ENCODE measurements at places on chromosomes 16 and 17.

DNA sequence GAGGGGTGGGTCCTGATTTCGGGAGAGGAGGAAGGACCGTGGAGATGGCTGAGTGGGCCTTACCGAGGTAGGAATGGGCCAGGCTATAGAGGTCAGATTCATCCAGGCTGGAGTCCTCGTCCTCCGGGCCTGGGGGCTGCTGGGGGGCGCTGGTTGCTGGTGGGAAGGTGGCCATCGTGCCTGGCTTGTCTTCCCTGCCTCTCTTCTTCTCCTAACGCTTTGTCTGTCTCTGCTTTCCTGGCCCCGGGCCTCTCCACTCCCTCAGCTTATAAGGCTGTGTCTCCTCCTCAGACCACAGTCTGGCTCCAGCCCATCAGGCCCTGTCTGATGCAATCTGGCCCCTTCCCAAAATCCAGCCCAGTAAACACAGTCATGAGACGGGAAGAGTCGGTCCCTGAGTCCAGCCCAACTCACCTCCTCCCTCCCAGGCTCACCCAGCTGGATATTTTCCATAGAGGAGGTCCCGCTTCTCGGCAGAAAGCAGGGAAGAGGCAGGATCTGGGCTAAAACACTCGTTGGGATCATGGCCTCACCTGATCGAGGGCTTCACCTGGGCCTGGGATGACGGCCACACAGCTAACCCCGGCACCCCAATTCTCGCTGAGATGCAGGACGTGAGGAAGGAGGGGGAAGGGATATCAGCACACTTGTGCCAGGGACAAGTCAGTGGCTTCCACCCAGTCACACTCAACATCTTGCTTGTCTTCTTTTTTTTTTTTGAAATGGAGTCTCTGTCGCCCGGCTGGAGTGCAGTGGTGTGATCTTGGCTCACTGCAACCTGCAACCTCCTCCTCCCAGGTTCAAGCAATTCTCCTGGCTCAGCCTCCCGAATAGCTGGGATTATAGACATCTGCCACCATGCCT, at the start of gene NUPR1:
NUPR1 (minus strand) TSS at position 242 of the 864 bp plus-strand sequence; CDS start at position 175, 67 bp downstream.
- no peak for DNase-seq

DNA sequence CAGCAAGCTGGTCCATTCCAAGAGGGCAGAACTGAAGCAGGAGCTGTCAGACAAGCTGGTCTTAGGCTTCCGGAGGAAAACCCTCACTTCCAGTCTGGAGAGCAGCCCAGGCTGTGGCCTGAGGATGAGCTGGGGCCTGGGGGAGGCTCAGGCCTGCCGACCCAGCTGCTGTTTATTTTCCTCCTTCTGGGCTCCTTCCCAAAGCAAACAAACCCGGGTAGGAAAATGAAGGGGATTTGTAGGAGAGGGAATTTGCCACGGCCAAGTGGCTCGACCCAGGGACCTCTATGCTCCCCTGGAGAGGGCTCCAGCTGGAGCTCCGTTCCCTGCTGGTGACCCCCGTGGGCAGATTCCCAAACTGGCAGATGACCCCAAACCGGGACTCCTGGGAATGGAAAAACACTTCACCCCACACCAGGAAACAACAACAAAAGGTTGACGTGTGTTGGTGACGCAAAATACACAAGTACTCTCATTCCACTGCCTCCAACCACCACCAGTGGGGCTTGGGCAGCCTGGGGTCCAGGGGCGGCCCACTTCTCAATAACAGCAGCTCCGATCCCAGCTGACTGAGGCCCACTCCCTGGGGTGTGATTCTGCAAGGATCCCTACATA, 8.8 kb downstream of the JUP start:
- no peak for DNase-seq

DNA sequence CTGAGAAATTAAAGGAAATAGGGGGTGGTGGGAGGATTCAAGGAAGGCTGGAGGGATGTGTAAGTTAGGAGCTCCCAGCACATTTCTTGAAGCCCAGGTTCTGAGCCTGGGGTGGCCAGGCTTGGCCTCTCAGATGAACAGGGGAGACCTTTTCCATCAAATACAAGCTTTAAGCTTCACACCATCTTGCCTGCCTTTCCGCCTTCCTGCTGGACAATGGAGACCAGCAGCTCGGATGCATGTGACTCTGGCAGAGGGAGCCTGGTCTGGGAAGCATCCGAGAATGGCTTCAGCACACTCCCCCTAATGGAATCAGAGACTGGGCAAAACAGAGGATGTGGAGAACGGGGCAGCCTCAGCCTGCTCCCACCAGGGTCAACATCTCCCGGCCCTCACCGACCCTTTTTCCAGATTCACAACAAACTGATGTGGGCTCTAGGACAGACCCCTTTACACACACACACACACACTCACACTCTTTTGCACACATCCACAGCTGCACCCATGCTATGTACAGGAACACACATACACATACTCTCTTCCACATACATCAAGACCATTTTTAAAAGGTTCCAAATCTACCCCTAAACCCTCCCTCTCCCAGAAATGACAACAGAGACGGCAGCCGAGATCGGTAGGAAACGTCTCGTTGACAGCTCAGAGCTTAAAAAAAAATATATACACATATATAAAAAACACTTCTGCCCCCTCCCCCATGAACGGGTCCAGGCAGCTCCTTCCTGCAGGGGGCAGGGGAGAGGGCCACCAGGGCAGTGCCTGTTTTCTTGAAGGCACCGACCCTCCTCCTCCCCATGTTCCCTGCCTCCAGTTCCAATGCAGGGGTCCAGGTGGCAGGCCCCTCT, 6.5 kb upstream of the ATXN7L3 start:
- no peak for DNase-seq

DNA sequence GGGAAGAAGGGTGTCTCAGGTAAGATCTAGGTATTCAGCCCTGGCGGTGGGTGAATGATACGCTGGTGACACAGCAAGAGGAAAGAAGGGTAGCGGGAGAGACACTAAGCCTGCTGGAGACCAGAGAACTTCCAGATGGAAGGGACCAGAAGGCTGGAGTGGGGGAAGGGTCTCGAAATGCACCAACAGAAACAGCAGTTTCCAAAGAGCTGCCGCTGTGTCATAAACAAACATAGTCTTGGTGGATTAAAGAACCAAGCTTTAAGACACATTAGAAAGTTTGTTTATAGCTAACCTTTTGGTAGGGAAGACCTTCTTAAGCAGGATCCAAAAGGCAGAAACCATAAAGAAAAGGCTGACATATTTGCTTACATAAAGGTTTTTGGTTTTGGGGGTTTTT, 20.9 kb downstream of the TRPV3 start:
- DNase-seq: no peak

DNA sequence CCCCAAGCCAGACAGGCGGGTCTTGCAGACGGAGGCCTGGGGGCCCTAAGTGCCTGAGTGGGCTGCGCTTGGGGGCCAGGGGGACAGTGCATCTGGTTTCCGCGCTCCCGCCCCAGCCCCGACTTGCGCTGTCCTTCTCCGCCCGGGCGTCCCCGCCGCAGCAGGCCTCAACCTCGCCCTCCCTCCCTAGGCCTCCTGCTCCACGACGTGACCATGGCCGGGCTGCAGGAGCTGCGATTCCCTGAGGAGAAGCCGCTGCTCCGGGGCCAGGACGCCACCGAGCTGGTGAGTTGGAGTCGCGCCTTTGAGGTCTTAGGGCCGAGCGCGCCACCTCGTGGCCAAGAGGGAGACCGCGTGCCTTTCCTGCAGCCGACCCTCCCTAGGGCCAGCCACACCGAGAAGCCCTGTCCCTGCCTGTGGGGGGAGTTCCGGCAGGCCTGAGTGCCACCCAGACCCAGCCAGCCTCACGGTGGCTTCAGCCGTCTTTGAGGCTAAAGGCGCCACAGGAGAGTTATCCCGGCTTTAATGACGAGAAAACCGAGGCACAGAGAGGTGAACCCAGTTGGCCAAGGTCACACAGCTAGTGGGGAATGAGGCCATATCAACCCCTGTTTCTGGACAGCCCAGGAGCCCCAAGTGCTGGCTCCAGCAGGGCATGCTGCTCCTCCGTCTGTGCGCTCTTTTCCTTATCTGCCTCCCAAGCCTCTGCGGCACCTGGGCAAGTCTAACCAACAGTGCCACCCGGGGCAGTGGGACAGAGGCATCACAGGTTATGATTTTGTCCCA, 12.2 kb upstream of the NDRG4 start:
- peak; percentile 41 for DNase-seq

- DNase-seq: no peak
These were observed 2.9 kb upstream of the BCL6B start for GRCh38 chr17:7019839-7020519.

DNA sequence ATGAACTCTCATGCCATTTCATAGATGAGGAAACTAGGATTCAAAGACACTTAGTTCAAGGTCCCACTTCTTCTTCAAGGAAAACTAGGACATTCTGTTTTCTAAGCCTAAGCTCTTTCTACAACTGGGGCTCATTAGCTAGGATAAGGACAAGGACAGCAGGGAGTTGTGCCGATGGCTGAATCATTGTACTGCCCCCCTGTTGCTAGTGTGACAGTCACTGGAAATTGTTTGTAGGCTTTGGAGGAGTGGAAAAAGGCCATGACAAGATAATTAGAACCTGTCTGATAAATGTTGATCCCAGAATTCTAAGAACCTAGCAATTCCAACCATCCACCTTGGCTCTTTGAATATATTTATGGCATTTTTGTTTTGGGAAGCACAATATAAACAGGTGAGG, 445.7 kb downstream of the CDH8 start:
- DNase-seq: no peak

DNA sequence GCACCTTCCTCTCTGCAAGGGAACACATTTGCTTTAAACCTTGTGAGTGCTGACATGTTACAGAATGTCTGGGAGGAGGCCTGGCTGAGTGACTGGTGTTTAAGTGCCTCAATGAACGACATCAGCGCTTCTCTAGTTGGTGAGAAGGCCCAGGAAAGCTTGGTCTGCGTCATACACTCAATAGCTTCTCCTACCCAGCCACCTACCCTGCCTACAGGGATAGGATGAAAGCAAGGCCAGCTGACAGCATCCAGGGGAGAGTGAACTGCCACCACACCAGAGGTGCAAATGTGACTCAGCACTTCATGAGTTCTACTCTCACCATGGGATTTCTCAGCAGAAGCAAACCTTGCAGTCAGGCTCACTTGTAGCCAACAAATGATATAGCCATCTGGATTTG, 31.7 kb upstream of the CFAP20 start:
- DNase-seq: no peak

- no peak for DNase-seq
These were observed 10.5 kb downstream of the POLDIP2 start for GRCh38 chr17:28346746-28347246.

DNA sequence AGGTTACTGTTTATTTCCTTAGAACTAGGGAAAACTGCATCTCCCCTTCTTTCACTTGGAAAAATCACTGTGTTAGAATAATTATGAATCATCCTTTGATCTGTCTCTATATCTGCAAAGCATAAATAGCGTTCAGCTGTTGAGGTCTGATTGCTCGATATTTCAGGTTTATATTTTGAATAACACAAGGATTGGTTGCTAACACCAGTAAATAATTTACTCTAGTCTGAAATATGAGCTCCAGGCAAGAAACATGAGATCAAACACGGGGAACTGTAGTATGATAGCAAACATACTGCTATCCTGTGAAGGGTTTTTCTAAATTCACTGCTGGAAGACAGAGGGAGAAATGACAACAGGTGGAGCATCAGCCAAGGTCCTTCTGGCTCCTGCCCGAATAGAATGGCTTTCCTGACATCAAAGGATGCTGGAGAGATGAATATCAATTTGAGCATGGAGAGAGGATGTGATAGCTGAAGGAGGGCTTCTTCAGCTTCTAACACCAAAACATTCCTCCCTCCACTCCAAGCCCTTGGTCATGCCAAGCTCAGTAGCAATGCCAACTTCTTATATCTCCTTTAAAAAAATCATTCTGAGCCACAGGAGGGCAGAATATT, 450.3 kb downstream of the SHISA9 start:
- DNase-seq: no peak

- DNase-seq: no peak
These were observed 10.2 kb upstream of the CENPT start for GRCh38 chr16:67857547-67858233.

DNA sequence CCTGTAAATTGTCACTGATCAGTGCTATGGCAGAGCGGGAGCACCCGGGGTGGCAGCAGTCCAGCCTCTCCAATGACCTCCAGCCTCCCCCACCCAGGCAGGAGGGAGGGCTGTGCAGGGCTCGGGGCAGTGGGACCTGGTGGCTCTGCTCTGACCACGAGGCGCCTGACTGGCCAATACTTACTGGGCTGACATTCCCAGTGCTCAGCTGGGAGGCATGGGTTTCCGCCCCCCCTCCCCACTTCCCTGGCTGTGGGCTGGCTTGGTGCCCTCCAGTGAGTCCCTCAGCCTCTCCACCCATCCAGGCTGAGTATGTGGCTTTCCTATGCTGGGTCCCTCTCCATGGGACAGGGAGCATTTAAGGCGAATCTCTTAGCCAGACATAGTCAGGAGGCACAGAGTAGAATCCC, 2.7 kb downstream of the SOCS3 start:
- DNase-seq: no peak

DNA sequence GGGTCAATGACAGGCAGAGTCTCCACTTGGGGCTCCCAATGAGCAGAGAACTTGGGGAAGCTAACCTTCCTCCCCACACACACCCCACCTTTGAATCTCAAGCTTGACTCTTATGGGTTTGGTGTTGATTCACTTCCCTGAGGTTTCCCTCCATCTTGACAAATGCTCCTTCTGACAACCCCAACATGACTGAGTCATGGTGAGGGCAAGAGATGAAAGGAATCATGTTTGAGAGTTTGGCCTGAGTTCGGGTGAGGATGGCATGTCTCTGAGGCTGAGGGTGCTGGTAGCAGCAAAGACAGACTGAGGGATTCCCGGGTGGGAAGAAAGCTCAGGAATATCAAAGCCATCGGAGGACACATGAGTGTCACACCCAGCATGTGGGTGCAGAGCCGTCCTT, 18.7 kb downstream of the KRT9 start:
- no peak for DNase-seq

- no peak for DNase-seq
These were observed 29.3 kb upstream of the MFSD6L start for GRCh38 chr17:8828517-8828875.

DNA sequence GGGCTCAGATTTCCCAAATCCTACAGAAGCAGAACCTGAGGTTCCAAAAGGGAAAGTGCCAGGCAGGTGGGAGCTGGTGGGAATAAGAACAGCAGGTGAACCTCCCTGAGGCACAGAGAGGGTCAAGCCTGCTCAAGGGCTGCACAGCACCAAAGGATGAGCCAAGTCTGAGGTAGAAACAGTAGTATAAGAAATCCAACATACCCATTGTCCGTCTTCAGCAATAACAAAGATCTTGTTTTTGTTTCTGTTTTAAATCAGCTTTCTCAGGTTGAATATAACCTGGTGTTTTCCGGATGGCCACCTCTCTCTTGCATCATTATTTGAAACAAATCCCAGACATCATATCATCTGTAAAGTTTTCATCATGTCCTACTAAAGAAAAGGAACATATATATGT, 10.6 kb upstream of the CES3 start:
- no peak for DNase-seq

GRCh38 chr16:86572606-86573005, 5.7 kb upstream of the FOXL1 start:
- no peak for DNase-seq

DNA sequence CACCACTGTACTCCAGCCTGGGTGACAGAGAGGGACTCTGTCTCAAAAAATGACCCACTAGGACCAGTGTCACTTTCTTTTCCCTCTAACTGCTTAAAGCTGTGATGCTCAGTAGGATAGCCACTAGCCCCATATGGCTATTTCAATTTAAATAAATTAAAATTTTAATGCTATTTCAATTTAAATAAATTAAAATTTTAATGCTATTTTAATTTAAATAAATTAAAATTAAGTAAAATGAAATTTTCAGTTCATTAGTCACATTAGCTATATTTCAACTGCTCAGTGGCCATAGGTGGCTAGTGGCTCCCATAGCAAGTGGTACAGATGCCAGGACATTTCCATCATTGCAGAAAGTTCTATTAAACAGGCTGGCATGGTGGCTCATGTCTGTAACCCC, 43.0 kb downstream of the NLRC5 start:
- DNase-seq: no peak

GRCh38 chr17:19709841-19710240, 6.5 kb downstream of the SLC47A2 start:
- no peak for DNase-seq

Measured in stimulated activated CD4-positive, alpha-beta T cell treated with anti-CD3 and anti-CD28 coated beads, TNF-alpha, amount 100 ng/mL, for 4 hours (primary cell).